HCEC 1CT (cell line): ENCODE measurements at places on chromosomes 16 and 17.

DNA sequence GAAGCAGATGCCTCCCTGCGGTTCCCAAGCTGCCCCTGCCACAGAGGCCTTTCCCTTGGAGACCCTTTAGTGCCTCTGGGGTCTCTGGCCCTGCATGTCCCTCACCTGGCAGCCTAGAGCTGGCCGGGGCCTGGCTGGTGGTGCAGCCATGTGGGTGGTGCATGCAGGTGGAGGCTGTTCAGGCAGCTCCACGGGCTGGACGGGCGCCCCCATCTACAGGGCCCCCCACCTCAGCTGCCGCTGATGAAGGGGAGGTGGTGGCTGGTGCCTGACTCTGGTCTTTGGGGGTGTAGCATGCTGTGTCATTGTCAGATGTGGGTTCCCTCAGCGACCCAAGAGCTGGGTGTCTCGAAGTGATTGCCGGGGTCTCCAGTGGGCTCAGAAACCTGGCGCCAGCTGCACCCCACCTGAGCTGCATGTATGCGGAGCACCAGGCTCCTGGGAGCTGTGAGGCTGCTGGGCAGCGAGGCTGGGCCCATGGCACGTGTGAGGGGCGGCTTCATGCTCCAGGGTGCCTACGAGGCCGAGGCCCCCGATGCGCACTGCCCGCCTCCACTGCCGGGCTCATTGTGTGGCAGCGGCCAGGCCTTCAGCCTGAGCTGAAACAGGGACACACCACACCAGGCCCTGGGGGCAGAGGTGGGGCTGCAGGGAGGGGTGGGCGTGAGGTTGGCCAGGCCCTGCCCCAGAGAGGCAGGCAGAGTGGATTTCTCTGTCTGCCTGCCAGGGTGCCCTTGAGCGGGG lies 57.0 kb downstream of the BAIAP2 start:
- no peak for DNase-seq

DNA sequence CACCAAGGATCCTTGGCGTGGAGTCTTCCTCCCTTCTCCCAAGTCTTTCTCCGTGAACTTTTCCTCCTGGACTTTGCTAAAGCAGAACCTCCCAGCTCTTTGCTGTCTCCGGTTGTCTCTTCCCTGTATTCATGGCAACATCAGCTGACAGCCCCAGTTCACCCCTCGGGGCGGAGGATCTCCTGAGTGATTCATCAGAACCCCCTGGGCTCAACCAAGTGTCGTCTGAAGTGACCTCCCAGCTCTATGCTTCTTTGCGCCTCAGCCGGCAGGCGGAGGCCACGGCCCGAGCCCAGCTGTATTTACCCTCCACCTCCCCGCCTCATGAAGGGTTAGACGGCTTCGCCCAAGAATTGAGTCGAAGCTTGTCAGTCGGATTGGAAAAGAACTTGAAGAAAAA lies 943 bp downstream of the CNTROB start:
- peak; percentile 55 for DNase-seq

DNA sequence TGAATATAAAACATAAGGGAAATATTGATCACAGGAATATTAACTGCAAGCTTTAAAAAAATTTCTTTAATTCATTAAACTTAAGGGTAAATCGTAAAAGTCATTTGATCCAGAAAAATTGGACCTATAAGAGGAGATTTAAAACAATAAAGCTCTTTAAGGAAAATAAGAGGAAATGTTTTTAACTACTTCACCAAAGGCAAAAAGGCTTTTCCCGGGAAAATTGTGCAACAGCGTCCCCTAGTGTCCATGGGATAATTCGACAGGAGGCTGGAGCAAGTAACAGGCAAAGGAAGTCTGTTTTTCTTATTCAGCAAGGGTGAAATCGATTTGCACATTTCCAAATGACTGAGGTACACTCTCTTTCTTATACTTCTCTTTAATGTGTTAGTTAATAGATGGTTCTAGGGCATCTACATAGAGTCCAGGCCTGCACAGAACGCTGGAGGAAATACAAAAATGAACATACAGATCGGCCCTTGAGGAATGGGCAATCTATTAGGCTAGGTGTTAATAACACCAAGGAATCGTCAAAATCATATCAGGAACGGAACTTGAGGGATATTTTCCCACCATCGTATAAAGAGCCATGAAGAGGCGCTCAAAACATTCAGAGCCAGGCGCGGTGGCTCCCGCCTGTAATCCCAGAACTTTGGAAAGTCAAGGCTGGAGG lies 61.4 kb downstream of the ZNF18 start:
- peak; percentile 28 for DNase-seq

- DNase-seq: peak; percentile 29
Measured at GRCh38 chr16:73057291-73058210, 9.6 kb upstream of the ZFHX3 start.

- no peak for DNase-seq
Measured at GRCh38 chr16:15954814-15955151, 5.4 kb downstream of the ABCC1 start.

DNA sequence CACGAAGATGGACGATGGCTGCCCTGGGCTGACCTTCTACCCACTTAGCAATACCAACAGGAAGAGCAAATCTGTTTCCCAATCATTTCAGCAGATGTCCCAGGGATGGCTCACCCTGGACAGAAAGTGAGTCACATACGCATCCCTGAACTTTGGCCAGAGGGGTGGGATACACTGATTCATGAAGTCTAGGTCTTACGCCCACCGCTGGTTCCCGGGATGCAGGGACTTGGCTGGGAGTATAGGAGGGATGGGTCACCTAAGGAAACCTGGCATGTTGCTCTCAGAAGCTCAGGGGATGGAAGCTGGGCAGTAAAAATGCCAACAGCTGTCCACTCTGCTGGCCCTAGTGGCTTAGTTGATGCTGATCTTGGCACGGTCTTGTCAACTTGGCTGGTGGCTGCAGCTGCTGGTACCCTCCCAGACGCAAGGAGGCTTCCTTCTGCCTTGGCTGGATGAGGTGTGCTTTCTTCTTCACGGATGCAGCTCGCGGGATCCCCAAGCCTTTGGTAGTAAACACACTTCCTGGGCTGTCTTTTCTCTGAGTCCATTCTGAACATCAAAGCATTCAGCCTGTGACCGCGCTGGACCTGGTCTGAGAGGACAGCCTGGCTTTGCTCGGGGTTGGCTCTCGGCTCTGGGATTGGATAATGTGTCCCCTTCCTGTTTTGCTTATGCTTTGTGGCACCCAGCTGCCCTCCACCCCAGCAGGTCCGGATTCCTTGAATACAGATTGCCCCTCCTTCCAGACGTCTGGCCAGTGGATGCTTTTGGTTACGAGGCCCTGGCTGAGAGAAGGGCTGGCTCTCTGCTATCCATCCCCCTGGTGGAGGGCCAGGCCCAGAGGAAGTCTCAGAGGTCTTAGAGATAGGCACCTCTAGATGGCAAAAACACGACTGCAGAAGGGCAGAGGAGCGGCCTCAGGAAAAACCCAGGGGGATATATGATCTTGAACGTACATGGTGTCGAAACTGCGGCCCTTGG lies 71.5 kb downstream of the RAP1GAP2 start:
- peak; percentile 76 for DNase-seq

DNA sequence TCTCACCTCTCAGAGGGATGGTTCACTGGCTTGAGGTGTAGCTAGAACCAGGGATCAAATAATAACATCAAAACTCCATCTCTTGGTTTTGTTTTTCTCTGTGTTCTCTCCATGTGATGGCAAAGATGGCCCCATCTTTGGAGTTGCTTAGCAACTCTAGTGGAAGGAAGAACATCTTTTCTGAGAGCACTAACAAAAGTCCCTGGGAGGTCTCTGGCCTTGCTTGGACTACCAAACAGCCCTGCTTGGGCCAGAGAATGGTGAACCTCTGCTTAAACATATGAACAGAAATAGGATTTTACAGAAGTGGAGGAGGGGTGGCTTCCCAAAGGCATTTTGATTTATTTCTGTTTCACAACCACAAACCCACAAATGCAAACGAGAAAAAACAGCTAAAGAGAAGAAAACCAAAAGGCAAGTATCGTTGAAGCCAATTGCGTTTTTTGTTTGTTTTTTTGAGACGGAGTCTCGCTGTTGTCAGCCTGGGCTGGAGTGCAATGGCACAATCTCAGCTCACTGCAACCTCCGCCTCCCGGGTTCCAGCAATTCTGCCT lies 13.2 kb downstream of the GABARAPL2 start:
- DNase-seq: no peak

- peak; percentile 90 for DNase-seq
Measured at GRCh38 chr17:62626719-62627218, 701 bp upstream of the MRC2 start.

GRCh38 chr17:301681-302299 lies 50.8 kb downstream of the RPH3AL start:
- DNase-seq: no peak

- DNase-seq: no peak
Measured at GRCh38 chr16:31090540-31090939, 1.8 kb upstream of the PRSS53 start.

GRCh38 chr17:20203018-20203417 lies 193.9 kb downstream of the SPECC1 start:
- no peak for DNase-seq
